ENCODE measurements at places on chromosomes 4 and X.

DNA sequence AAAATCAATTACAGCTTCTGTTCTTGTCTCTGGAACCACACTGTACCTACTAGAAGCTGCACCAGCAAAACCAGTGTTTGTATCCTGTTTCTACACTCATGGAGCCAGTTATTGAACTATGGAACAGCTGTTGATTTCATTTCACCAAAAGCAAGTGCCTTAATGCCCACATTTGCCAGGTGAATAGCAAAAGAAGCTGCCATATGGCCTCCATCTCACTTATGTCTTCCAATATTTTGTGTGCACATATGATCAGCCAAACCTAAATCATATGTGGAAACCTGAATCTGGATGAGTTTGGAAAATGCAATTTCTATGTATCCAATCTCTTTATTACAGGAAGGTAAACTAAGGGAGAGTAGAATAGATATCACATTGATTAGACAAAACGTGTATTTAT is 415.8 kb upstream of the GRID2 start:
- DNase-seq = no peak

- no peak for DNase-seq
These were observed 635.9 kb upstream of the FRG1 start for GRCh38 chr4:189304809-189305208.

DNA sequence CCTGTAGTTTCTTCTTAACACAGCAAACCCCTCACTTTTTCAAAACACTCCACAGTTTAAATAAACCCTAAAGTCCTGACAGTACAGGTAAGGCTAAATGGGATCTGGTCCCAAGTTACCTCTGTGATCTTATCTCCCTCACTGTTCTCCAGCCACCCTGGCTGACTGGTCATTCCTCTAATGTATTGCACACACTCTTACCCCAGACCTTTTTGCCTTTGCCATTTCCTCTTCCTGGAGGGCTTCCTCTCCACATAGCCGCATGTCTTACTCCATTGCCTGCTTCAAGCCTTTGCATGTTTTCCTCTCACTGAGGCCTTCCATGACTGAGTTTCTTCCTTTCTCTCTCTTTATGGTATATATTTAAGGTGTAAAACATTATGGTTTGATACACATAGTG is 19.5 kb upstream of the ANXA3 start:
- no peak for DNase-seq

GRCh38 chr4:123536225-123536624 is 139.6 kb downstream of the SPRY1 start:
- DNase-seq = no peak

- DNase-seq = no peak
These were observed 124.0 kb downstream of the PRKX start for GRCh38 chrX:3589474-3589873.

- peak; percentile 78 for DNase-seq
These were observed 2.7 kb downstream of the FOXO4 start for GRCh38 chrX:71098302-71098701.

GRCh38 chrX:1914606-1915365 is 299.9 kb downstream of the ASMT start:
- no peak for DNase-seq

DNA sequence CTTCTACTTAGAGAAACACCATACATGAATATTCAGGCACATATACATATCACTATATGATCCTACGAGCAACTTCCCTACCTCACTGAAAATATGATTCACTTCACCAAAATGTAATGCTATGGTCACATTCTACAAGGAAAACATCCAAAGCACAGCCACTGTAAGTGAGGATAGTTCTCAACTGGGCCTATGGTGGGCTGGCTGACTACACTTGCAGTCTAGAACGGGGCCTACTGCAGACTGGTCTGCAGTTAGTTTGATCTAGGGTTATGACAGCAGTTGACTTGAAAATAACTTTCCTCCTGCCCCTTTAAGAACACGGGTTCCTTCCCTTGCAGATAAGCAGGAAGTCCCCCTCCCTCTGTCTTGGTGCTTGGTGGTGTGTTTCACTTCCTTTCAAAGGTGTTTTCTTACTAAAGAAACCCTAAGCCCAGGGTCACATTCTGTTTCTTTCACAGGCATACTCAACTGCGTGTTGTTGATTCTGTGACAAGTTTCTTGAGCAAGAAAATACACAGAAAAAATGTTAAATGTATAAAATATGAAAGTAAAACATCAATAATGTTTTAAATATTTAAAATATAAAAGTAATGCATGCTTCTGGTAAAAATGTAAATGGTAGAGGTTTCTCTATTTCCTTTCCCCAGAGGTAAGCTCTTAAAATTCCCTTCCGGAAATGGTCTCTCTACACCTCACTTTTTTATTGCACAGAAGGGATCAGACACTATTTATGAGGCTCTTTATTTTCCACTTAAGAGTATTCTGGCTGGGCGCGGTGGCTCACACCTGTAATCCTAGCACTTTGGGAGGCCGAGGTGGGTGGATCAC is 18.0 kb upstream of the TMSB4X start:
- peak; percentile 49 for DNase-seq

Measured in T follicular helper cell (primary cell).